ENCODE measurements at places on chromosomes 7 and 10.

GRCh38 chr7:22445140-22445743, 54.7 kb downstream of the STEAP1B start:
- no peak for DNase-seq

DNA sequence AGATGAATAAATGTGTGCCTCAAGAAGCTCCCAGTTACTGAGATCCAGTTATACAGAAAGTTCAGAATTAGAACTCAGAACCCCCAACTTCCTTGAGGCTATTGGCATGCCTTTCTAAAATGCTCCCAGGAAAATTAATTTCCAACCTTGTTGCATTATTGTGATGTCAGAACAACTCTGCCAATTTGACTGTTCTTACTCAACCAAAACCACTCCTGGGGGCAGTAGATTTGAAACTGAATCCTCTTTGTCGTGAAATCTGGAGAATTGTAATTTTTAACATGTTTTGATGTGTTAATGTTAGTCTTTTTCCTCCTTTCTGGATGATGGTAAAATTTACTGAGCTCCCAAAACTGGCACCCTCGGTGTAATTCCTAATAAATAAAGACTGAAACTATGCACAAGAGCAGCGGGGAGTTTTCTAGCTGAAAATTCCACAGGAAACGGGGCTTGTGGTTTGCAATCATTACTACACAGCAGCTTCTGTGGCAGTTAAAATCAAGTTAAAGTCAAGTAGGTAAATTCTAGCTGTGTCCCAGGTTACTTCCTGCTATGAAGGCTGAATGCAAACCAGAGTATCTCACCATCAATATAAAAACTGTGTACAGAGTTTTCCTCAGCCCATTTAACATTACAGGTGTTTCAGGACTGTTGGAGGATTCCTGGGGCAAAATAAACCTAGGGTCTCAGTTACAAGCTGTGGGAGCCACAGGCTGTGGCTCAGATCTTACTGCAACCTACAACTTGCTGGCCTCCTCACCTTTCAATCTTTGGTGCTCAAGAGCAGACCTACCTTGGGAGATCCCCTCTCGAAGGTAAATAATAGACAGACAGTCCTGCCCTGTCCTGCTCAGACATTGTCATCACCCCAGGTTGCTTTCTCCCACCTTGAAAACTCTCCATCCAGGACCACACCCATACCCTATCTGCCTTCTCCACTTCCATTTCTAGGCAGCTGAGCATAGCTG, 156.3 kb upstream of the KMT2E start:
- no peak for DNase-seq

- peak; percentile 42 for DNase-seq
These were observed at the start of gene FAM13C for GRCh38 chr10:59362144-59362958. Gene FAM13C (minus strand): TSS chr10:59362549. CDS start chr10:59362460, 89 bp downstream.

DNA sequence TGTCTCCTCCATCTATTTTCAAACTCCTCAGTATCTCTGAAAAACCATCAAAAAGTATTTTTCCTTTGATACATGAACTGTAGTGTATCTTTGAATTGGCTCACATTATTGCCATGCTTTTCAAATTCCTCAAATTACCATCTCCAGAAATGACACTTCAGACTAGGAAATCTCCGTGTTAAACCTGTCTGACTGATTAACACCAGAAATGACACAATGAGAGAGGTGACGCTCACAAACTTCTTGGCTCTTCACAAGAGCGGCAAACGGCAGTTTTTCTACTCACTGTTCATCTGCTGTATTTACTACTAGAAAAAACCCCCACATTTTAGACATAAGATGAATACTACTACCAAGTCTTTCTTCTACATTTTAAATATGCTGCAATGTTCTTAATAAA, 56.6 kb downstream of the MKX start:
- DNase-seq, result no peak

GRCh38 chr10:119283387-119283786, 76.0 kb downstream of the GRK5 start:
- no peak for DNase-seq

GRCh38 chr10:15254808-15255648, 86.5 kb upstream of the NMT2 start:
- DNase-seq, result no peak

GRCh38 chr7:66634816-66635215, 6.1 kb downstream of the KCTD7 start:
- peak; percentile 21 for DNase-seq

- no peak for DNase-seq
These were observed 53.2 kb downstream of the SYPL1 start for GRCh38 chr7:106058928-106059324.

GRCh38 chr7:1438208-1438607, 21.1 kb downstream of the MICALL2 start:
- no peak for DNase-seq

DNA sequence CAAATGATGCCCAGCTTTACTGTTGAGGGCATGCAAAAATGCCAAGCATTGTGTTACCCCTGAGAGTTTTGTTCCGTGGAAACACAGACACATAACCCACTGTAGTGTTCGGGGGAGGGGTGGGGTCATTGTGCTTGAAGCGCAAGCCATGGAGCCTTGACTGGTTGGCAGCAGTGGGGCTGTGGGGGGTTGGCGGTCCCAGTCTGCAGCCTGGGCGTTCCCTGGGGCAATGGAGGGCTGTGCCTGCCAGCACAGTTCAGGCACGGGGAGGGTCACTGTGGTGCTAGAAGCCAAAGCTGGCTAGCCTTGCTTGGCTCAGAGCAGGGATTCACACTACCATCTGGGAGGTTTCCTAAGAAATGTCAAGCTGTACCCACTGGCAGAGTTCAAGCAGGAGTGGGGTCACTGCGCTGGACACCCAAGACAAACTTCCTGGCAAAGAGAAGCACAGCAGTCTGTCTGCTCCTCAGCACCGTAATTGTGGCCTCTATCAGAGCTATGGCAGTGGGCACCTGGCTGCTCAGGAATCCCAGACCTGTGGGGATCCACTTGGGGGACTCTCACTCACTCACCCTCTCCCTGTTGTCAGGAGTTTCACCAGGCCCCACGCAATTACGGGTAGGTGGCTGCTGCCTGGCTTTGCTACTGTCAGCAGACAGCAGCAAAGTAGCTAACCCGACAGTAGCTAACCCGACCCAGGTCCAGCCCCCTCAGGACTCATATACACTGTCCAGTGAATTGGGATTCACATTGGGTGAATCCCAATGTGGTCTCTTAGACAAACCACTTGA, 292.4 kb downstream of the ZWINT start:
- DNase-seq, result no peak

DNA sequence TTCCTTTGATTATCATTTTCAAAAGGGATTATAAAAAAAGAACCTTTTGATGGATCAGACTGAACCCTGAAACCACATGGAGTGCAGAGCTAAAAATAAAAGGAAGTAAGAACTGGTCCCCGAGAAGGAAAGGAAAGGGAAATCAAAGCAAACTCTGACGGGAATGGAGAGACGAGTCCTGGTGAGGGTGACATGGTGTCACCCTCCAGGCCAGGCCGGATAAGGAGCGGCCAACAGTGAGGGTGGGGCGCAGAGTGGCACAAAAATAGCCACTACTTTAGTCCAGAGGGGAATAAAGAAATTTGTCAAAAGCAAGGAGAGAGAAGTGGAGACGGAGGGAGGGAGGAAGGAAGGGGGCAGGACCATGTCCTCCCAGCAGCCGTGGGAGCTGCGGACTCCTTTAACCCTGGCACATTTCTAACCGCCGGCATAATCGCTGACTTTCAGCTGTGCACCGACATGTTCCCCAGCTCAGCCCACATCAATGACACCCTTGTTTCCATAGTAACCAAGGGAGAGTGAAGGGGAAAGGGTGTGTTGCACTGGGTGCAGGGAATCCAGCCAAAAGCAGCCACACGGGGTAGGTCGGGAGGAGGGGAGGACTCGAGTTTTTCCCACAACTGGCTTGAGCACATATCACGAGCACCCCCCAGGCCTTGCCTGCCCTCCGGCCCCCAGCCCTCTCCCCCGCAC, 29.7 kb downstream of the TRIM8 start:
- DNase-seq, result peak; percentile 73

DNA sequence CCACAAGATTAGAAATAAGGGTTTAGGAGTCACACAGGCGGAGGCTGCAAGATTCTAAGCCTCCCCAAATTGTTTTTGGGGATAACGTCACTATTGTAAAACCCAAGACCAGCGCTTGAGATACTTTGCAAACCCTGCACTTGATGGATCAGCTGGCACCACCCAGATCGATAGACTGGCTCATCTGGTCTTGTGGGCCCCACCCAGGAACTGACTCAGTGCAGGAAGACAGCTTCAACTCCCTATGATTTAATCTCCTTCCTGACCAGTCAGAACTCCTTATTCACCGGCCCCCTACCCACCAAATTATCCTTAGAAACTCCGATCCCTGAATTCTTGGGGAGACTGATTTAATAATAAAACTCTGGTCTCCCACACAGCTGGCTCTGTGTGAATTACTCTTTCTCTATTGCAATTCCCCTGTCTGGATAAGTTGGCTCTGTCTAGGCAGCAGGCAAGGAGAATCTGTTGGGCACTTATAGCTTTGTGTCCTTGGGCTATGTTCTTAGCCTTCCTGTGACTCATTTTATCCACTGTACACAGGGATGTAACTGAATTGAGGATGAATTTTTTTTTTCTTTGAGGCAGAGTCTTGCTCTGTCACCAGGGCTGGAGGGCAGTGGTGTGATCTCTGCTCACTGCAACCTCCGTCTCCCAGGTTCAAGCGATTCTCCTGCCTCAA, 64.4 kb upstream of the CARD11 start:
- DNase-seq, result no peak

- DNase-seq, result peak; percentile 97
These were observed 168.0 kb upstream of the ZNF32 start for GRCh38 chr10:43816351-43817321.

DNA sequence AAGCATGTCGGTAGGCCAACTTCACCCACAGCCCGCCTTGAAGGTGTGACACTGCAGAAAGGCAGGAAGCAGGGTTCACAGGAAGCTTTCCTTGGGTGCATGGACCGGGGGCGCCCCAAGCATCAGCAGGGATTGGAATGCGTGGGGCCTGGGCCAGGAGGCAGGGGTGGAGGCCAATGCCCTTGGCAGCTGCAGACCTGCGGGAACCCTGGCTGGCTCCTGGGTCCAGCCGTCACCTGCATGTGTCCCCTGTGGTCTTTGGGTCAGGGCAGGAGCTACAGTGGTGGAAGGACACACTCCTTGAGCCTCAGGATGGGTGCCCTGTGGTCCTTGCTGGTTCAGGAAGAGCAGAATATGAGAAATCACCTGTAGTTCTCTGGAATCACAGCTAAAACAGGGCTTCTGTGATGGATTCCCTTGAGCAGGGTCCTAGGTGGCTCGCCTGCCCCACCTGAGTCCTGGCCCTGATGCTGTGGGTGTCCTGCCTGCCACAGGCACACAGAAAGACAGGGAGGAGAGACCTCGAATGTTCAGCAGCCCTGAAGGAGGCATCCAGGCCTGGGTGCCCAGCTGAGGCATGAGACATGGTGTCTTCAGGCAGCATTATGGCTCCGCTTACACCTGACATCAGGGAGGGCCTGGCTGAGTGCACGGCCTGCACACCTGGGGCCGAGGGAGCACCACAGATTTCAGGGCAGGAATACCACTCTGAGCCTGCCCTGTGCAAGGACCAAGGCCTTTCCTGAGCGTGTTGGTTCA, 15.1 kb downstream of the ANTXRL start:
- DNase-seq, result no peak

DNA sequence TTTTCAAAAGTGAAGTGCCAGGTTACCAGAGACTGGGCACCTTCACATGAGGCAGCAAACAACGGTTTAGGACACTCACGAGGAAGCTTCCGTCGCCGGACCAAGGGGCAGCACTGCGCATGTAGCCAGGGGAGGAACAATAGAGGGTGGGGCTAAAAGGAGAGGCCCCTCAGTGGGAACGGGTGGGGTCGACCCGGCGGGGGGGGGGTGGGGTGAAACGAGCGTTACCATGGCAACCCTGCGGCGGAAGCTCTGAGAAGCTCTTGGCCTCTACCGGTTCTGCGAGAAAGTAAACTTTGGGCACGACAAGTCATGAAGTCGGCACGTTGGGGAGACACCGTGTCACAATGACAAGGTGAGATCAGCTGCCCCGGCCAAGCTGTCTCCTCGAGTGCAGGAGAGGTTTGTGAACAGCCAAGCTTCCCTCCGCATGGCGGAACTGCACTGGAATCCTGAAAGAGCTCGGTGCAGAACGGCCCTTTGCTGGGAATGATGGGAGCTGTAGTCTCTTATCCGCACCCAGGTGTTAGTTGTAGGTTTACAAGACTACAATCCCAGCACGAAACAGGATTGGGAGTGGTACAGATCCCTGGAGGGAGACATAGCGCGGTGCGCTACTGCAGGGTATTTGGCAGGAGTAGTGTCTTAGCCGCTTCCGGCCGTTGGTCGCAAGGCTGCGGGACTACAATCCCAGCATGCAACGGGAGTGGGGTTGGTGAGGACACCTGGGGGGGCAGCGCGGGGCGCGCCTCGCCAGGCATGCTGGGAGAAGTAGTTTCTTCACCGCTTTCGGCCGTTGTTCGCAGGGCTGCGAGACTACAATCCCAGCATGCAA, 72.8 kb upstream of the ZNF722 start:
- peak; percentile 63 for DNase-seq

DNA sequence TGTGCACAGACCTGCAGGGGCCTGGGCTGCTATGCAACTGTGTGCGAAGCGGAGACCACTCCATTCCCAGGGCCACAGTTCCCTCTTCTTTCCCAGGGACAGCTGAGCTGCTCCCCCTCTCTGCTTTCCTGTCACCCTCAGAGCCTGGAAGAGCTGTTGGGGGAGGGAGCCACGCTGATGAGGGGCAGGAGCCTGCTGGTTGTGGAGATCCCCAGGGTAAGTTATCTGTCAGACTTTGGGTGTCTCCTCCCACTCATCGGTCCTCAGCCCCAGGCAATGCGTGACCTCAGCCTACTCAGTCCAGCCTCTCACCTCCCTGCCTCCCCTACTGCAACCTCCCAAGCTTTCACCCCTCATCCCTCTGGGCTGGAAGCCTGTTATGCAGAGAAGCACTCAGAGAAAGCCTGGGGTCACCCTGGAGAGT, 53.5 kb downstream of the ZNF467 start:
- DNase-seq, result no peak

DNA sequence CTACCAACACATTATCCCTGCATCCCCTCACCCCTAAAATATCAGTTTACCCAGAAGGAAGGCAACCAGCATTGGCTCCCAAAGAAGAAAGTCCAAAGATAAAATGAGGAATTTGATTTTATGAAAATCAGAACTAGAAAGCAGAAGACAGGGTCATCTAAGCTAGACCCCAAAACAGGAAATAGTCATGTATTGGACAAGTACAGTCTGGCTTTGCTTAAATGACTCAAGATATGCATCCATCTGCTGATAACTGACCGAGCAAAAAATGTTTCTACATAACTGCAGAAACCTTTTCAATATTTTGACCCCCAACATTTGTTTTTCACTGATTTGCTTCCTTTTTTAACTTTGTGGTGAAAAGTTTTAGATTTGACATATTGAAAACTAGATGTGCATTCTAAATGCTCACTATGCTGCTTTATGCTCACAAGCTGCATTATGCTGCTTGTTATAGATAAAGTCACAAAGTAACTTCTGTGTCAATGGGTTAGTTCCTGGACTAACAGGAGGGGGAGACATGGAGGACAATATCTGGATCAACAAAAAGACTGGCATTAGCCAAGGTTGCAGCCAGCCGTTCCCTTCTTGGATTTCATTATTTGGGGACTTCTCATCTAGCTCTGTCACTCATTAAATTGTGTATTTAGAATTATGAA, 227.0 kb downstream of the INHBA start:
- DNase-seq, result no peak

All from fibroblast of mammary gland (primary cell).